ENCODE measurements at places on chromosomes 11 and 22.

DNA sequence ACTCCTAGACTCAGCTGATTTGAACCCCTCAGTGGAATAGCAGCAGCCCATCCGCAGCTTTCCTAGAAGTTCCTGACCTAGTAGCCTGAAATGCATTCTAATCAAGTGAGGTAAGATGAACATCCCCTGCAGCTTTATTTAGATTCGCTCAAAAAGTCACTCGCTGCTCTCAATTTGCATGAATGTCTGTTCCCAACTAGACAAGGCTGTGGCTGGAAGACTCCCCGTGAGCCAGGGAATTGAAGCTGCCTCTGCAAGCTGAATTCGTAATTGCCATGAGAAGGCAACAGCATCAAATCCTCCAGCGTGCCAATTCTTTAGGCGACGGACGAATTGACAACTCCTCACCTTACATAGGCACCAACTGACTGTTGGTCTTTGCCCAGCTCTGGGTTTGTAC, 17.1 kb upstream of the SCN3B start:
- no peak for DNase-seq

DNA sequence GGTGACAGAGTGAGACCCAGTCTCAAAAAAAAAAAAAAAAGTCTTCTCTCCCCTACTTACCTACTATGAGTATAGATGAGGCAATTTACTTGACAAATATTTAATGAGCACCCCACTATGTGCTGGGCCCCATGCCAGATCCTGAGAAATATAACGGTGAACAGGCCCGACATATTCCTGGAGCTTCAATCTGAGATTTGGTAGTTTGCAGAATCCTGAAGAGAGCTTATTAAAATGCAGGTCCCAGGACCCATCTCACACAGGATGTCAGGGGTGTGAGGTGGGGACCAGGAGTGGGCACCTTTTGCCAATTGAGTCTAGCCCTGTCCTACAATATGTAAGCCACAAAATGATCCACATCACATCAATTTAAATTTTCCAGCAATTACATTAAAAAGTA, 44.0 kb downstream of the KCNJ4 start:
- DNase-seq = no peak

- DNase-seq = peak; percentile 80
These were observed 28.5 kb upstream of the RBX1 start for GRCh38 chr22:40922484-40923303.

DNA sequence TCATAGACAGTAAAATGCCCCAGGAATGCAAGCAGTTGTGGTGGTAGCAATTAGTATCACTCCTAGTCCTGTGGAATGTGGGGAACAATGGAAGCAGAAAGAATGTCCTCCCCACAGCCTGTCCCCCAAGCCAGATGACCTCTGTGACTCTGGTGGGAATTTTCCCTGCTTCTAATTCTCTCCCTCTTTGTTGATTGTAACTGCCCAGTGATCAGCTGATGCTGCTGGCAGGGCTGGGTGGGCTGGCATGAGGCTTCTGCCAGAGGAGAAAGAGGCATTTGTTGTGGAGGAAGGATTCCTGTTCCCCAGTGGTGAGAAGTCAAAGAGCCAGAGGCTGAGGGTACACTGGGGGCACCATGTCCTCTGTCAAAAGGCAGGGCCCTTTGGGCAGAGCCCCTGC, 116.7 kb upstream of the NCAM1 start:
- DNase-seq = no peak

- peak; percentile 86 for DNase-seq
These were observed 28.3 kb downstream of the SLC1A2 start for GRCh38 chr11:35390737-35391682.

DNA sequence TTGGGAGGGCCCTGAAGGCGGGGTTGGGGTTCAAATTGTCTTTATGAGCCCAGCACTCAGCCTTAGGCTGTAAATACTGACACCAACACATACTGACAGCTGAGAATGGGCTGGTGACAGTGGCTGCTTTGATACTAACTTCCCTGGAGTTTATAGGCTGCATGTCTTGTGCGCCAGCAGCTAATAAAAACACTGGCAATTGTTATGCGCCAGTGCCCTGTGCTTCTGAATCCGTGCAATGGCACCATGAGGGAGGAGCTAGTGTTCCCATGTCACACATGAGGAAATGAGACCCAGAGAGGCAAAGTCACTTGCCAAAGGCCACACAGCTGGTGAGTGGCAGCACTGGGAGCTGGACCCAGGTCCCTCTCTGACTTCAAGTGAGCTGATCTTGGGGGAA, 23.8 kb downstream of the SHISAL1 start:
- no peak for DNase-seq

GRCh38 chr11:40289370-40289769, 1170.1 kb downstream of the LRRC4C start:
- DNase-seq = no peak

DNA sequence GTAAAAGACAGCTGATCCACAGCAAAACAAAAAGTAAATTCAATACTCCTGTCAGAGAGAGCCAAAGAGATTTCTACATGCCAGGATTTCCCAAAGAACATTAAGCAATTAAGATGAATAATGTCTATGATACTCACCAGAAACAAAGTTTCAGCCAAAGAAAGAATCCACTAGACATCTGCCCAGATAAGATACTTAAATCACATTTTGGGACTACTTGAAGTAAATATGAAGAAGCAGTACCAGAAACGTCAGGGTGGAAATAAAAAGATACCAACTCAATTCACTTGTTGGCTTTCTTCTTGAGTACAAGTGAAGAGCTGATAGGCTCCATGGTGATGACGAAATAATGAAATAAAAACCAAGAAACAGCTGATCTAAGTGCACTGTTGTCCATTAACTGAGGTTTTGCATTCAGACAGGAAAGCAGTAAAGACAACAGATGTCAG, 31.6 kb upstream of the ARHGAP32 start:
- peak; percentile 33 for DNase-seq

- no peak for DNase-seq
These were observed 66.9 kb downstream of the ALX4 start for GRCh38 chr11:44243086-44243485.

DNA sequence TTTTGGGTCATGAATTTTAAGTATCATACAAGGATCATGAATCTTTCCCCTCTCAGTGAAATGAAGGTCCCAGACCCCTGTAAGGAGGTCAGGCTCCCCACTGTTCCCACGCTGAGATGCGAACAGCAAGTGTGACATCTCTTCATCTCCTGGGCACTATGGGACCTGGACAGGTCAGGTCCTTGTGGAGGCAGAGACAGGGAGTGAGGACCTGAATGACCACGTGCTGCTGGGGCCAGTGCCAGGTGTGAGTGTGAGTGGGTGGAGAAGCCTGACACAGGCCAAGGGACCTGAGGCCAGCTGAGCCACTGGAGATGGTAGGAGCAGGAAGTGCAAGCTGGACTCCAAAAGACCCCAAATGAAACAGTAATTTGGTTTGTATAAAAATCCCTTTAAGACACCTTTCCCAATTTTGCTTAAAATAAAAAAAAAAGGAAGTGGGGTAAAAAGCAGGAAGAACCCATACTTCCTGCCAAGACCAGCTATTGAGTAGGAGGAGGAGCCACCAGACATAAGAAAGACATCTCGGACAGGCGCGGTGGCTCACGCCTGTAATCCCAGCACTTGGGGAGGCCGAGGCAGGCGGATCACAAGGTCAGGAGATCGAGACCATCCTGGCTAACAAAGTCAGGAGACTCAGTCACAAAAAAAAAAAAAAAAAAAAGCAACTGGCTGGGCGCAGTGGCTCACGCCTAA, 35.4 kb upstream of the SERPIND1 start:
- peak; percentile 50 for DNase-seq

DNA sequence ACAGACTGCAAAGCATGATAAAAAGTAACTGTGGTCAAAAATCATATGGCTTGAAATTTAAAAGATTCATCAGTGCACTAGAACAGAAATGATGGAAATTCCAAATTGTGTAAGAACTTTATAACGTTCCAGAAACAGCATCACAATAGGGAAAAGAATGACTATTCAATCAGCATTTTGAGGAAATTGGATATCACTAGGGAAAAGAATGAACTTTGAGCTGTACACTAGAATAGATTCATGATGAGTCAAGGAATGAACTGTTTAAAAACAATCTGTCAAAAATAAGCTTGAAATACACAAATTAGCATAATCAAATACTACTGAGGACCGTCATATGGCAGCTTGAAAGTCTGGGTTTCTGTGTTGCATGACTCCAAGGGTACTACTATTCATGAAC, 20.5 kb upstream of the HEPHL1 start:
- peak; percentile 1 for DNase-seq

DNA sequence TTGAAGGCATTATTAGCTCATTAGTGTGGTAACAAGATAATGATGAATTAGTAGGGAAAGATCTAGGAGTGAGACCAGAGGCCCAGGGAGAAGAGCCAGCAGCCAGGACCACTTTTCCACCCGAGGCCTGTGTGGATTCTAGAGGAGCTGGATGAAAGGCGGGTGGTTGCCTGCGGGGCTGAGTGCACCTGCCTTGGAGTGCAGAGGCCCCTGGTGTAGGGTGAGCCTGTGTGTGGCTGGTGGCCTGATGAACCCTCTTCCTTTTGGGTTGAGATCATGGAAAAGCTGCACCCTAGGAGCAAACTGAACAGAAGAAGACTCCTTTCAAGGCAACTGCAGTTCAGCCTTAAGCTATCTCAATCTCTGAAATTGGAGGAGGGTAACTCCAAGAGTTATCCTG, 5.9 kb upstream of the TP53AIP1 start:
- no peak for DNase-seq

GRCh38 chr11:76161261-76161961, 44.9 kb downstream of the WNT11 start:
- no peak for DNase-seq

DNA sequence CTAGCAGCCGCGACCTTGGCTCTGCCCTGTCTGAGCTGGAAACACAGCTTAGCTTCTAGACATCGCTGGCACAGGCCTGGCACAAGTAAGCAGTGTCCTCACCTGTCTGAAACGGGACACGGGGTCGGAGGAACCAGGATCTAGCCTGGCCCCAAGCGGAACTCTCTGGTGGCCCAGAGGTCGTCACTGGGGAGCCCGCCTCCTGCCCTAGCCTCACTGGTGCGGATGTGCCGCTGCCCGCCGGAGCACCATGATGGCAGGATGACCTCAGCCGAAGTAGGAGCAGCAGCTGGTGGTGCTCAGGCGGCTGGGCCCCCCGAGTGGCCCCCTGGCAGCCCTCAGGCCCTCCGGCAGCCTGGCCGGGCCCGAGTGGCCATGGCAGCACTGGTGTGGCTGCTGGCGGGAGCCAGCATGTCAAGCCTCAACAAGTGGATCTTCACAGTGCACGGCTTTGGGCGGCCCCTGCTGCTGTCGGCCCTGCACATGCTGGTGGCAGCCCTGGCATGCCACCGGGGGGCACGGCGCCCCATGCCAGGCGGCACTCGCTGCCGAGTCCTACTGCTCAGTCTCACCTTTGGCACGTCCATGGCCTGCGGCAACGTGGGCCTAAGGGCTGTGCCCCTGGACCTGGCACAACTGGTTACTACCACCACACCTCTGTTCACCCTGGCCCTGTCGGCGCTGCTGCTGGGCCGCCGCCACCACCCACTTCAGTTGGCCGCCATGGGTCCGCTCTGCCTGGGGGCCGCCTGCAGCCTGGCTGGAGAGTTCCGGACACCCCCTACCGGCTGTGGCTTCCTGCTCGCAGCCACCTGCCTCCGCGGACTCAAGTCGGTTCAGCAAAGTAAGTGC, 871 bp downstream of the SLC35E4 start:
- DNase-seq = no peak

GRCh38 chr11:106152824-106153223, 75.4 kb downstream of the AASDHPPT start:
- no peak for DNase-seq

- DNase-seq = no peak
These were observed 9.4 kb downstream of the MMP7 start for GRCh38 chr11:102521121-102521520.

GRCh38 chr11:70463478-70464255, 65.3 kb downstream of the CTTN start:
- no peak for DNase-seq

GRCh38 chr11:10387206-10388083, 67.6 kb upstream of the AMPD3 start:
- no peak for DNase-seq

DNA sequence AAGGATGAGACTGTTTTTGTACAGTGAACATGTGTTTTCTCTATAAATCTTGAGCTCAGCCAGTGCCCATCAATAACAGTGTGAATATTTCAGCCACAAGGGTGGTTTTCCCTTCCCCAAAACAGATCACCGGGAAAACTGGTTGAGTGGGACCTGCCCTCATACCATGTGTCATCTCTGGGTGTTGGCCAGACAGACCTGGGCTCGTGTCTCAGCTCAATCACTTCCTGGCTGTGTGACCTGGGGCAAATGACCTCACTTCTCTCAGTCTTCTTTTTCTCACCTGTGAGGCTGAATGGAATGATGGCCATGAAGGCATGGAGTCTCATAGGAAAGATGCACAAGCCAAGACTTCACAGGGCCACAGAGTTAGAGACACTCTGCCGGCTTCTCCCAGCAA, 74.7 kb downstream of the COMMD9 start:
- no peak for DNase-seq

- DNase-seq = peak; percentile 37
These were observed 157.4 kb downstream of the COMMD9 start for GRCh38 chr11:36131721-36132397.

DNA sequence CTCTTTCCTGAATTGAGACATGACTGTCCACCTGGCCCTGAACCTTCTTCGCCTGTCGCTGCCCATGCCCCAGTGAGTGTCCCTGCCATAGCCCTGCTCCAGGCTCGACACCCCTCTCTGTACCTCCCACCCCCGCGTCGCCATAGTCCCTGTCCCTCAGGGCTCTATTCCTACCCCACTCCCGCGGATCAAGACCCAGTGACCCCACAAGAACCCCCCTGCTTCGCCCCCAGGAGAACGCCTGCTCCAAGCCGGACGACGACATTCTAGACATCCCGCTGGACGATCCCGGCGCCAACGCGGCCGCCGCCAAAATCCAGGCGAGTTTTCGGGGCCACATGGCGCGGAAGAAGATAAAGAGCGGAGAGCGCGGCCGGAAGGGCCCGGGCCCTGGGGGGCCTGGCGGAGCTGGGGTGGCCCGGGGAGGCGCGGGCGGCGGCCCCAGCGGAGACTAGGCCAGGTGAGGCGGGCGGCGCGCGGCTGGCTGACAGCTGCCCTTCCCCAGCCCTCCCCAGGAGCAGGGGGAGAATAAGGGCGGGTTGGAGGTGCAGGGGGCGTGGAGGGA, 5.6 kb downstream of the NRGN start:
- no peak for DNase-seq

DNA sequence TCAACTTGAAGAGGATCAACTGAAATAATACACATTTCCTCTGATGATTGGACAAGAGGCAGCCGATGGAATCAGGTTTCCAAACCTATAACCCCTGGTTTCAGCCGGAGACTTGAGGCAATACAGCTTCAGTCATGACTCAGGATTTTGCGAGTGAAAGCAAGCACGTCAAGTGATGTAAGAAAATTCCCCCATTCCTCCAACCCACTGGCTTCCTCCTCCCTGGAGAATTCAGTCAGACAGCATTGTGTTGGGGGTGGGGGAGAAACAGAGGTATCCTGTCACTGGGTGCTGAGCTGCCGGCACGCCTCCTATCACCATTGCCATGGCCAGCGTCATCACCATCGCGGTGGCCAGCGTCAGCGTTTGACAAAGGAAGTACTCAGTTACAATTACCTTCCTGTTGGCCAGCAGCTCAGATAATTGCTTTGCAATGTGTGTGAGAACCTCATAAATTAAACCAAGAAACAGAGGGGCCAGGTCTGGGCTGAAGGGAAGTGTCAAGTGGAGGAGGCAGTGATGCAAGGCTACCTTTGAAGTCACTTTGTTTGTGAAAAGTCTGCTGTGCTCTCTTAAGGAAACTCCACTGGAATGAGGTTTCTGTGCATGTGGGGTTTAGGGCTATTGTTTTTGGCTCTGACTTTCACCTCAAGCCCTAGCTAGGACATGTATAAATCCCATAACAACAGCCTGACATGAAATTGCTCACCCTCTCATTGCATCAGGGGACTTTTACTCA, 50.2 kb downstream of the LIF start:
- DNase-seq = peak; percentile 97

All from suppressor macrophage treated with lipopolysaccharide for 4 hours (primary cell).